RCC 7860 (cell line): ENCODE measurements at places on chromosomes 2 and 18.
A peak's percentile ranks its signal among the peaks of the same experiment; 100 is the strongest.

GRCh38 chr2:219698748-219699439, 71.5 kb downstream of the SLC4A3 start:
- no peak for DNase-seq

DNA sequence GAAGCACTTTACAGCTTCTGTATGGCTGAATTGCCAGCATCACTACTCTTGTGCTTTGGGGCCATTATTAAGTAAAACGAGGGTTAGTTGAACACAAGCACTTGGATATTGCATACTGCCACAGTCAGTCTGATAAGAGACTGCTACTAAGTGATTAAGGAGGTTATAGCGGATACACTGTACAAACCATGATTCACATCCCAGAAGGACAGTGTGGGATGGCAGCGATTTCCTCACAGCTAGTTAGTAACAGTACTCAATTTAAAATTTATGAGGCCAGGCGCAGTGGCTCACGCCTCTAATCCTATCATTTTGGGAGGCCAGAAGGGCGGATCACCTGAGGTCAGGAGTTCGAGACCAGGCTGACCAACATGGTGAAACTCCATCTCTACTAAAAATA, 2.6 kb upstream of the BMPR2 start:
- DNase-seq, result no peak

- peak; percentile 66 for DNase-seq
These were observed 102.6 kb downstream of the HDAC4 start for GRCh38 chr2:239298116-239298804.

DNA sequence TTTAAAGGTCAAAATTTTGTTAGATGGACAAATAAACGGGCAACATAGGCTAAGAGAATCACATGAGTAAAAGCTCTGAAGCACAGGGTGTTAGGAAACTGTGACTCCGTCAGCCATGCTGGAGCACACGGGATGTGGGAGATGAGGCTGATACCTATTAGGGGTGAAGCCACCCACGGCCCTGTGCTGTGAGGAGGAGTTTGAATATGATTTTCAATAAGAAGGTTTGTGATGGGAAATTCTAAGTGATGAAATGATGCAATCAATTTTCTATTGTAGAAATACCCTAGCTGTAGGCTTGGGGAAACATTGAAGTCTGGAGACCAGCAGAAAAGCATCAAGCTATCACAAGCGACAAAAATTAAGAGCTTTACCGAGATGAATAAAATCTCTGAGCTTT, 431.3 kb downstream of the CMPK2 start:
- DNase-seq, result no peak

GRCh38 chr2:204486805-204487204, 58.5 kb upstream of the PARD3B start:
- no peak for DNase-seq

DNA sequence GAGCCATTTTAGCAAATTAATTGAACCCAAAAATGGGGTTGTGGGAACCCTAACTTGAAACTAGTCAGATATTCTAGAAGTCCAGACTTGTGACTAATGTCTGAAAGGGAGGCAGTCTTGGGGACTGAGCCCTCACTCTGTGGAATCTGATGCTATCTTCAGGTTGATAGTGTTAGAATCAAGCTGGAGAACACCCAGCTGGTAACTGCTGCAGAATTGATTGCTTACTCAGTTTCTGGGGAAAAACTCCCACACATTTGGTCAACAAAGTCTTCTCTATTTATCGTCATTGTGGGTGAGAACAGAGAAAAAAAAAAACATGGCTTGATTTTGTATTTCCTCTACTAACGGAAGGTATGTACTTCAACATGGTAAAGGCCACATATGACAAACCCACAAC, 1925.8 kb upstream of the CELF4 start:
- DNase-seq, result no peak
